SW 1271 (cell line): ENCODE measurements at places on chromosomes 4 and X.

DNA sequence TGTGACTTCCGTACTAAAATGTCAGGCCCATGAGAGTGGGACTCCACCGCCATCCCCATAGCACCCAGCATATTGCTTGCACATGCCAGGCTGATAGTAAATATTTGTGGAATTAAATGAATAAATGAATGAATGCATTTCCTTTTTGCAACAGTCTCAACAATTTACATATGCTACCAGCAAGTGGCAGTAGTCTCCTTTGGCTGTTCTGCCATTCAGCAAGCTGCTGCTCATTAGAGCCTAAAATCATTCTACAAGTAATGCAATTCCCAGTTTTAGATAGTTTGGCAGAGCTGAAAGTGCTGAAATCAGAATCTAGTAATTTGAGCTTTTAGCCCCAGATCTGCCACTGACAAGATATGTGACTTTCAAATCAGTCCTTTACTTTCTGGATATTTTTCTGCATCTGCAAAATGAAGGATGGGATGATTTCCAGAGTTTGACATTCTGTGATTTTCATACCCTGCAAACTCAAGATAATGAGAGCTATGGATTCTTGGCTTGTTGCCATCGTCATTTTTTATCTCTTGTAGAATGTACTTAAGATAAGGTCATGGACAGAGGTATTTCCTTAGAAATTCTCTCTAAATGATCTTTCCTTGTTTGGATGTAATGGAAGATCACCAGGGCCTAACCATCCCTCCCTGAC lies 35.7 kb upstream of the INTS6L start:
- peak; percentile 36 for DNase-seq

DNA sequence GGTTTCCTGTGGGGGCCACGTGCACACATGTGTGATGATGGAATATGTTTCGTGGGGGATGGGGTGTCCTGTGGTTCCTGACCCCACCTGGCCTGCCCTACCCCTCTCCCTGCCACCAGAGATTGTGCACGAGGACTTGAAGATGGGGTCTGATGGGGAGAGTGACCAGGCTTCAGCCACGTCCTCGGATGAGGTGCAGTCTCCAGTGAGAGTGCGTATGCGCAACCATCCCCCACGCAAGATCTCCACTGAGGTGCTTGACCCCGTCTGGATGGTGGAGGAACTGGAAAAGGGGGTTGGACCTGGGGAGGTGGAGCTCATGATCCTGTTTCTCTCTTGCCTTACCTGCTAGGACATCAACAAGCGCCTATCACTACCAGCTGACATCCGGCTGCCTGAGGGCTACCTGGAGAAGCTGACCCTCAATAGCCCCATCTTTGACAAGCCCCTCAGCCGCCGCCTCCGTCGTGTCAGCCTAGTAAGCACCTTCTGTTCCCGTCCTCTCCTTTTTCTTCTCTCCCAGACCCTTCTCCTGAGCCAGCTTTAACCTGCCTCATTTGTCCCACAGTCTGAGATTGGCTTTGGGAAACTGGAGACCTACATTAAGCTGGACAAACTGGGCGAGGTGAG lies 5.9 kb downstream of the CDK16 start:
- no peak for DNase-seq

GRCh38 chrX:47218920-47219815 lies 687 bp downstream of the CDK16 start:
- no peak for DNase-seq

GRCh38 chr4:150768497-150768896 lies 186.5 kb downstream of the MAB21L2 start:
- DNase-seq = no peak

DNA sequence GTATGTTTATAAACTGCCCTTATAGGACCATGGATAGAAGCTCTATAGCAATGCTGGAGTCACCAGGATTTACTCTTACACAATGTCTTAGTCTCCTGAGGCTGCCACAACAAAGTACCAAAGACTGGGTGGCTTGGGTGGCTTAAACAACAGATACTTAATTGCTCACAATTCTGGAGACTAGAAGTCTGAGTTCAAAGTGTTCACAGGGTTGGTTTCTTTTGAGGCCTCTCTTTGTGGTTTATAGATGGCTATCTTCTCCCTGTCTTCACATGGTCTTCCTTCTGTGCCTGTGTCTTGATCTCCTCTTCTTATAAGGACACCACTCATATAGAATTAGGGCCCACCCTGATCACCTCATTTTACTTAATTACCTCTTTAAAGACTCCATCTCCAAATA lies 2.0 kb upstream of the TRPC3 start:
- no peak for DNase-seq
